Colonic mucosa (tissue), 4 donors: ENCODE measurements at places on chromosomes 2 and 18. TPM values are rescaled to one million over a fixed set of nuclear protein-coding genes. Genes with fewer than 3 reads are reported as not detected.
A peak's percentile ranks its signal among the peaks of the same experiment; 100 is the strongest.

DNA sequence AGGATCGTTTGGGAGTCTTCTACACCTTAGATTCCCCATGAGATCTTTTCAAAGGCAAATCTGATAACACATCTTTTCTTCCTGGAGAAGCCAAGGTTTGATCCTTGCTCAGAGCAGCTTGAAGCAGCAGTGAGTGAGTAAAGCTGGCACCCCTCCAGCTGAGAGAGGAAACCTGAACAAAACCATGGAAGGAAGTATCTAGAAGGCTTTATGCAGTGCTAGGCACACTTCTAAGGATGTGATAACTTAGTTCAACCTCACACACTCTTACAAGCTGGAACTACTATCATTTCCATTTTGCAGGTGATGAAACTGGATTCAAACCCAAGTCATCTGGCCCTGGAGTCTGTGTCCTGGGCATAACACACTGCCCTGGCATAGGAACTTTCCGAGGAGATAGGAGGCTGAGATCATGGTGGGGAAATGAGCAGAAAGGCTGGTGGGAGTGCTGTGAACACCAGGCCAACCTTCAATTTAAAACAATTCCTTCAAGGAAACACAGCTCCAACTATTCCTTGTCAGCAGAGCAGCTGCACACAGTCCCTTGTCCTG lies 71.2 kb downstream of the CTAGE1 start:
- H3K4me3 ChIP-seq: no peak overlapping the region
- peak; percentile 88 for DNase-seq
- no peaks in the 10 kb centered on the region for H3K36me3 ChIP-seq
- H3K27me3 ChIP-seq: no peaks in the 10 kb centered on the region

DNA sequence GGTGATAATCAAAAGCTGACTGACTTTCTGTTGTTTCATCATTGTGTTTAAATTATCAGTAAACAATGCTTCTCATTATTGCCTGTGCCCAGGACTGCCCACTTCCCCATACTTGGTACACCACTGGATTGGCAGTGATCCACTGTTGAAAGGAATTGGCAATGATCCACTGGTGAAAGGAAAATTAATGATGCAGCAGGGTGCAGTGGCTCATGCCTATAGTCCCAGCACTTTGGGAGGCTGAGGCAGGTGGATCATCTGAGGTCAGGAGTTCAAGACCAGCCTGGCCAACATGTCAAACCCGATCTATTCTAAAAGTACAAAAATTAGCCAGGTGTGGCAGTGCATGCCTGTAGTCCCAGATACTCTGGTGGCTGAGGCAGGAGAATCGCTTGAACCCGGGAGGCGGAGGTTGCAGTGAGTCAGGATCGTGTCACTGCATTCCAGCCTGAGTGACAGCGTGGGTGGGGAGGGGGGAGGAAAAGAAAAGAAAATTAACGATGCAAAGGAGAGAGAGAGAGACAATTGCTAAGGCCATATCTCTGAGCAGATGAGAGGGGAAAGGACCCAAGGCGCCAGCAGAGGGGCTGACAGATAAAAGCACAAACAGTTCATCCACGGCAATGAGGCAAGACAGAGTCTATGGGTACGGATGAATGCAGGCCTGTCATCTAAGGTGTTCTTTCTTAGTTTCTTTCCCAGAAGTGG lies 10.2 kb upstream of the GTF2A1L start:
- no peaks in the 10 kb centered on the region for H3K4me1 ChIP-seq
- no peak overlapping the region for H3K4me3 ChIP-seq
- no peak overlapping the region for H3K27ac ChIP-seq
- H3K36me3 ChIP-seq: no peaks in the 10 kb centered on the region

The RGPD4 gene
- total RNA-seq: 0.24 TPM

The POTEI gene
- total RNA-seq: 0.10 TPM

The ACTG2 gene
- total RNA-seq: 1,198 TPM

The TDRD15 gene
- not detected for total RNA-seq

The SNED1 gene
- total RNA-seq: 4.6 TPM
